ENCODE measurements at places on chromosomes 5 and 9. TPM values are rescaled to one million over a fixed set of nuclear protein-coding genes. Genes with fewer than 3 reads are reported as not detected.

DNA sequence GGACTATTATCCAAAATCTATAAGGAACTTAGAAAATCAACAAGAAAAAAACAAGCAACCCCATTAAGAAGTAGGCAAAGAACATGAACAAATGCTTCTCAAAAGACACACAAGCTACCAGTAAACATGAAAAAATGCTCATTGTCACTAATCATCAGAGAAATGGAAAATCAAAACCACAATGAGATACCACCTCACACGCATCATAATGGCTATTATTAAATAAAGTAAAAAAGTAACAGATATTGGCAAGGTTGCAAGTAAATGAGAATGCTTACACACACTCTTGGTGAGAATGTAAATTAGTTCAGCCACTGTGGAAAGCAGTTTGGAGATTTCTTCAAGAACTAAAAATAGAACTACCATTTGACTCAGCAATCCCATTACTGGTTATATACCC, 167.0 kb upstream of the DMRTA1 start:
- peaks cover 3% of the 10 kb centered on the region for H3K36me3 ChIP-seq
- no peak overlapping the region for H3K4me3 ChIP-seq
- H3K27me3 ChIP-seq: no peaks in the 10 kb centered on the region
- H3K4me1 ChIP-seq: peaks cover 38% of the 10 kb centered on the region
- no peak for DNase-seq

DNA sequence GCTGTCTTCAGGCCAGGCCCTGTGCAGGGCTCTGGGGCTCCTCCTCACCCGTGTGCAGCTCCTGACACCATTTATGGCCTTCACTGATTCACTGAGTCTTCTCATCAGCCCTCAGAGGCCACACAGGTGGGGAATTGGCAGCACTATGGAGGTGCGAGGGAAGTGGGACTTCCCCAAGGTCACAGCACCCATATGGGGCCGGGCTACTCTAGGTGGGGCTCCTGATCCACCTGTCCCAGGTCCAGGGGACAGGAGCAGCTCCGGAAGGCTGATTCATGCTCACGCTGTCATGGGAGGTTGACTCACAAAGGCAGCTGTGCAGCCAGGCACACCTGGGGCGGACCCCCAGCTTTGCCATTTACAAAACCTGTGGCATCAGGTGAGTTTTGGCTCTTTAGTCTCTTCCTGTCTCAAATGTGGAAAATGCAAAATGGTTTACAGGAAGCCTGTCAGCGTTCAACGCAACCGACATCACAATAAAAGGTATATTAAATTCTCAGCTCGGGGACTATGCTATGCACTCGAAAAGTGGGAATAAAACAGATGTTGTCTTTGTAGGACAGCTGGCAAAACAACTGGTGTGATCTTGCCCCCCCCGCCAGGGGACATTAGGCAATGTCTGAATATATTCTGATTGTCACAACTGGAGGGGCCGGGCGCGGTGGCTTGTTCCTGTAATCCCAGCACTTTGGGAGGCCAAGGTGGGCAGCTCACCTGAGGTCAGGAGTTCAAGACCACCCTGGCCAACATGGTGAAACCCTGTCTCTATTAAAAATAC, 15.0 kb downstream of the NAIF1 start:
- H3K36me3 ChIP-seq: no peaks in the 10 kb centered on the region
- no peak for DNase-seq
- no peak overlapping the region for H3K27ac ChIP-seq

Gene CYSTM1
- total RNA-seq: 11.4 TPM

Gene CDX1
- total RNA-seq: 0.57 TPM

Gene SHB
- total RNA-seq: 23.8 TPM
